Activated CD4-positive, alpha-beta memory T cell treated with anti-CD3 and anti-CD28 coated beads, Interleukin-2, amount 10 ng/mL, durations not matched to agents 7 days and 5 days (primary cell): ENCODE measurements at places on chromosomes 5 and 9. TPM values are rescaled to one million over a fixed set of nuclear protein-coding genes. Genes with fewer than 3 reads are reported as not detected.

CD274 gene
- 12.4 TPM for total RNA-seq

DNA sequence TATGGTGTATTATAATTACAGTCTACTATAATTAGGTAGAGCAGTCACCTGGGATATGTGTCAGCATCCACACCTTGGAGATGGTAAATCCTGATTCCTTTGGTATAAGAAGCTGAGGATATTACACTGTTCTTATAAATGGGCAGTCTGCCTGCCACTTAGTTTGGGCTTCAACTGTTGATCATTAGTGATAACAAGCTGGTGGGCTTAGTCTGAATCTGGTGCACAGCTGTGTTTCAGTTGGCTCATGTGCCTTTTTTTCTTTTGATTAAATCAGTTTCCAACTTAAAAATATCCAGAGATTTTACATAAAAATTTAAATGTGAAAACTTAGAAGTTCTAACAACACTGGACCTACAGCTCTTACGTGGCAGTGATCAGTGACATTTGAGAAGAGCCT, 21.2 kb downstream of the LVRN start:
- DNase-seq: no peak

GRCh38 chr5:1086137-1086536, 25.7 kb downstream of the SLC12A7 start:
- no peak for DNase-seq

GRCh38 chr5:78063495-78063894, 231.0 kb downstream of the AP3B1 start:
- no peak for DNase-seq

TRIM41 gene
- total RNA-seq: 43.7 TPM

- DNase-seq: no peak
Observed at GRCh38 chr9:115520646-115521045, 402.7 kb upstream of the TNC start.
